A549 treated with Hydrocortisone at 1 μM for 4 hours (cell line): ENCODE measurements at places on chromosomes 1 and 21. TPM values are rescaled to one million over a fixed set of nuclear protein-coding genes. Genes with fewer than 3 reads are reported as not detected.

GOLT1A gene
- 3.2 to 6.6 TPM (median 4.6 TPM) in 5 replicates for total RNA-seq

SLFNL1 gene
- 0.02 to 0.06 TPM (median 0.05 TPM) in 3 of 5 replicates, not detected in the others for total RNA-seq

CAMTA1 gene
- 59.2 to 70.9 TPM (median 64.2 TPM) in 5 replicates for total RNA-seq

BPNT1 gene
- total RNA-seq: 17.1 to 26.7 TPM (median 17.6 TPM) in 5 replicates

HES5 gene
- total RNA-seq: not detected in 5 replicates

IFFO2 gene
- total RNA-seq: 6.0 to 7.7 TPM (median 7.2 TPM) in 5 replicates

S100A7 gene
- total RNA-seq: not detected in 5 replicates

NEK2 gene
- 33.4 to 49.9 TPM (median 40.4 TPM) in 5 replicates for total RNA-seq

NCF2 gene
- 0.68 to 3.3 TPM (median 1.3 TPM) in 5 replicates for total RNA-seq
